HCEC 1CT (cell line): ENCODE measurements at places on chromosomes 3 and 15.

DNA sequence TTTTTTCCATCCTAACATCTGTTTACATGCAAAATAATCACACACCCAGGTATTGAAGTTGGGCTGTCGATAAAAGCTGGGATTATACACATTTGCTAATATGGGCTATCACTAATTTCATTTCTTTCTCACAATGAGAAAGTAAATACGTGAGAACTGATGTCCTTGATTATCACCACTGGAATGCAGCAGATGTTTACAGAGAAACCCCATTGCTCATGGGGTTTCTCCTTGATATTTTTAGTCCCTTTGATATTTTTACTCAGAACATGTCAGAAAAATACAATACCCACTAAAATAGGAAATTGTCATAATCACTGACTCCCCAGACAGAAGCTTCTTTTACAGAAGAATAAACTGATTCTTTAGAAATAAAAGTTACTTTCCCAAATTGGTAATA is 535.1 kb upstream of the CCDC54 start:
- no peak for DNase-seq

DNA sequence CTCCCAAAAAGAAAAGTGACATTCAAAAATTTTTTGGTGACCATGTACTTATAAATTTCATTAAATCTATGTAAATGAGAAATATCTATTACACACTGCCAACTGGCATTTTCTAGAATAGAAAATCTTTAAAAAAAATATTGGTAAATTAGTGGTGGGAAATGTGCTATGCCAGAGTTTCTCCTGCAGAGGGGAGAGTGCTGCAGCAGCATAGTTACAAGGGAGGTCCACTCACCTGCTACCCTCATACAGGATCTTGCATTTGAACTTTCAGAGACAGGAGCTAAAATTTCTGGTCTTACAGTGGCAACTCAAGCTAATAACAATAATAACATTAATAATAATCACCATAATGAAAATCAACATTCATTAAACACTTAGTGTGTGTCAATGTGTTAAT is 459.6 kb downstream of the NSUN3 start:
- no peak for DNase-seq

DNA sequence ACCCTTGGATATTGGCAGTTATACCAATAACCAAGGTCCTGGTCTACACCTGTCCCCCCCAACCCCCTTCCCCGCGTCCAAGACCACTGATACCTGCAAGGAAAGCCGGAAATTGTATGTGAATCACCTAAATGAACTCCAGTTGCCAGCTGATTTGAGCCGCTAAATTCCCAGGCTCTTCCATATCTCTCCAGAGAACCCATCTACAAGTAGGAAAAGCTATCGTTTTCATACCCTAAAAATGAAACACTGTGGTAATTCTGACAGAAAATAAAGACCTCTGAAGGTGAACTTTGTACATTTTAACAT is 114.2 kb upstream of the ICE2 start:
- no peak for DNase-seq

- DNase-seq: peak; percentile 30
Observed at GRCh38 chr15:78909791-78910228, 35.0 kb downstream of the CTSH start.

DNA sequence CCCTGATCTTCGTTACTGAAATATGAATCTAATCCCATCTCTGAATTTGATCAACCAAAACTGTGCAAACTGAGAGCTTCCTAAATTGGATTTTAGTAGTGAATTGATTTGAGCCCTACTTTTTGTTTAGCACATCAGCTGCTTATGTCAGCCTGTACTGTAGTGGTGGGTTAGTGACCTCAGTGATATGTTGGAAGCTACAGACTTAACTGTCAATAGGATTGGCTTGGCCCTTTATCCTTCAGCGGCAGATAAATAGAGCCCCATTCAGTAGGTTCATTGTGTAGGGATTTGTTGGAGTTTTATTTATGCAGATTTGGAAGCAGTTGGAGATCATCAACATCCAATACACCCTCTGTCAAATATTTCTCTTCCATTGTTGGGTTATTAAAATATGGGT is 409.7 kb downstream of the SOX2 start:
- no peak for DNase-seq

- no peak for DNase-seq
Observed at GRCh38 chr3:195365371-195365770, 77.4 kb downstream of the ACAP2 start.

- no peak for DNase-seq
Observed at GRCh38 chr3:195086885-195087284, 184.1 kb downstream of the XXYLT1 start.

- no peak for DNase-seq
Observed at GRCh38 chr3:119571688-119572087, 7.6 kb upstream of the ADPRH start.

GRCh38 chr3:133301194-133301593 is 98.7 kb upstream of the BFSP2 start:
- DNase-seq: peak; percentile 24

DNA sequence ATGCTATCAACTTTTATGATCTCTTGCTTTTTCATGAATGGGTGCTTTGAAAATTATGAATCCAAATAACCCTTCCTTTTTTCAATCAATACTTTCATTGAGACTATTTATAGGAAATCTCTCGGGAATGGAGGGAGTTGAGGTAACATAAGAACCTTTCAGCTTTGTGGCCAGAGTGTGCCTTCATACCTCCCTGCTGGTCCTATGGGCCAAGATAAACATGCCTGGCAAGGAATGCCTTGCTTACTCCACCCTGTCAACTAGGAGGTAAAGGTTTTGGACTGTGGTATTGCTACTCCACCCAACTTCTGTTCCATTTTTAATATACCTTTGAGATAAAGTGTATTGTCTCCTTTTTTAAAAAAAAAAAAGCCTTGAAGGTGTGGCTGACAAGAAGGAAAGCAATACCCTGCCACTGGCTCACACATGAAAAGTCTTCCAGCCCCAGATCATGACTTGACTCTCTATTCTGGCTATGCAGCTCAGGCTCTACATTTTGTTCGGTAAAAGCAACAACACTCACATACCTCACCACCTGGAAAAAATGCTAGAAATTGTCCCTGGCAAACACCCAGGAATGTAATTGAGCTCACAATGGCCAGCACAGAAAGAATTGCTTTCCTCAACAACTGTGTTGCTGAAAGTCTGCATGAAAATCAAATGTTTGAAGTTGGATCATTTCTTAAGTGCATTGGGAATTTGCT is 35.8 kb downstream of the COL8A1 start:
- DNase-seq: no peak

- no peak for DNase-seq
Observed at GRCh38 chr3:16545413-16546185, 32.1 kb upstream of the RFTN1 start.

GRCh38 chr15:69643476-69643875 is 190.9 kb downstream of the RPLP1 start:
- no peak for DNase-seq

DNA sequence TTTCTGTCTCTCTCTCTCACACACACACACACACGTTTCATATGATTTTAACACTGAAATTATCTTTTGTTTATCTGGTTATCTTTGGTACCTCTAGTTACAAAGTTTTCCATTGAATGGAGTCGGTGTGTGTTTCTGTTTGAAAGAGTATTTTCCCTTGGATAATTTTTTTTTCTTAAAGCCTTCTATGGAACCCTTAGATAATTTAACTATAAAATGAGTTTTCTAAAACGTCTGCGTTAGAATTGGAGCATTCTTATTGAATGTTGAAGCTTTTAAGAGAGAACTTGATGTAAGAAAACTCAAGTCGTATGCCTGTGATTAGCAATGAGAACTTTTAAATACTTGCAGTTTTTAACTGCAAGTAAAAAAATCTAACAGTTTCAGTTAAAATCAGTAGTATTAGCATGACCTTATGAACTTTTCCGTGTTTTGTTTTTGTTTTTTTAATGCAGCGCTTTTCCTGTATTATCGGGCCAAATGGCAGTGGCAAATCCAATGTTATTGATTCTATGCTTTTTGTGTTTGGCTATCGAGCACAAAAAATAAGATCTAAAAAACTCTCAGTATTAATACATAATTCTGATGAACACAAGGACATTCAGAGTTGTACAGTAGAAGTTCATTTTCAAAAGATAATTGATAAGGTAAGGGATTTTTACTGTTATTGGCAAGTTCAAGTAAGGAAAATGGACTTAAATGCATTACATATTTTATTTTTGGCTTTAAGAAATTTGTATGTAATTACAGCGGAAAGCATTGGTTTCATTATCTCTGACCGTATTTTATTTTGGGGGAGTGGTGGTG is 3.0 kb downstream of the SMC4 start:
- no peak for DNase-seq

DNA sequence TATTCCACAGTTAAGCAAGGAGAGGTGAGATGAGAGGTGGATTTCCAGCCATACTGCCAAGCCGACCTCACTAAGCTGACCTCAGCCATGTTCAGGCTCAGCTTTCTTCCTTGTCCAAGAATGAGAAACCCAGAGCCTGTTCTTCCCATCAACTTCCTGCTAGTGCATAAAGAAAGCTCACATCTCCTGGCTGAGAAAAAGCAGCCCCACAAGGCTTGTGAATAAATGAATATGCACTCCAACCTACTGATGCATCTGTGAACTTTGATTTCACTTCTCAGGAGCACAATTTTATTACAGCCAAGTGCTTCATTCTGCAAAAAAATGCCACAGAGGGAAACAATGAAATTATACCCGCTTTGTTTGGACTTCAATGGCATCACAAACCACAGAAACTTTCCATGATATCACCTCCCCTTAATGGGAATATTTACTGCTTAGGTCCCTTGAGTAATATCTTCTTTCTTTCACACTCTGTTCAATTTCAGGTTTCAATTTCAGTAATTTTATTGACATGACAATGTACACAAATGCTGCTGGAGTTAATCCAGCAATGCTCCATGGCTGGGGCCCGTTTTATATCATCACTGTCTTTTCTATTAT is 437.0 kb upstream of the PPP2R3A start:
- no peak for DNase-seq

GRCh38 chr15:61649046-61649445 is 411.2 kb downstream of the VPS13C start:
- no peak for DNase-seq

DNA sequence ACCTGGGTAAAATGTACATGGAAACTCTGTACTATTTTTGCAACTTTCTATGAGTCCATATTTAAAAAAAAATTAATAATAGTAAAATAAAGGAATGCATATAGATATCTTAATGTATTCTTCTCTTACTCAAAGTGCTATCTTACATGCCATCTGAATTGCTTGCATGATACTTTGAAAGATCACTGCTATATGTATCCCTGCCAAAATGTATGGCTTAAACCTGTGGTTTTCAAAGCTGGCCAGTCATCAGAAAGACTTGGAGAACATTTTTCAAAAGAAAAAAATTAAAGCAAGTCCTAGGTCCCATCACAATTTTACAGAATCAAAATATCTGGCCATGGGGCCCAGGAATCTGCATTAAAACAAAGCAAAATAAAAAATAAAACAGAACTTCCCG is 262.1 kb downstream of the LPP start:
- DNase-seq: no peak

- DNase-seq: no peak
Observed at GRCh38 chr15:26640601-26641000, 132.3 kb downstream of the GABRB3 start.

GRCh38 chr3:154969366-154969765 is 110.8 kb upstream of the MME start:
- no peak for DNase-seq

DNA sequence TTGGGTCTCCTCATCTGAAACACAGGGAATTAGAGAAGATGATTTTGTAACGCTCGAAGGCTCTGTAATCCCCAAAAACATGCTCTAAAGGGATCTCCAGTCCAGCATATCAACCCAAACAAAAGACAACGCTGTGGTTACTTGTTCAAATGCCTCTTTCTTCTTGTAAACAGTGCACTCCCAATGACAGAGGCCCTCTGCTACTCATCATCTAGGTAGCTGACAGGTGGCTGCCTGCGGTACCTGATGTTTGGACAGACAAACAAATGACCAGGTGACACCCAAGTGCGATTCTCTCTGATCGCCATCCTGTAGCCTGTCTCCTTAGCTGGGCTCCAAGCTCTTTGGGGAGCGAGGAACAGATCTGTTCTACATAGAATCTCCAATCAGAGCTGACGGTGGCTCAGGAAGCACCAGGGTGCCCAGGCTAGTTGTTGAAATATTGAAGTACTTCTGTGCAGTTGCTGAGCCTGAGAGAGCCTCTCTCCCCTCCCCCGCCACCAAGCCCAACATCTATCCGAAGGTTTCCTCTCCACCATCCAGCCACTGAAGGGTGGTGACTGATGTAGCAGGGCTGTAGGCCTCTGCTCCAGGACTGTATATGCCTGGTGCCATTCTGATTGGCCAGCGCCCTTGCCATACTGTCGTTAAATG is 238.7 kb downstream of the XXYLT1 start:
- DNase-seq: no peak

DNA sequence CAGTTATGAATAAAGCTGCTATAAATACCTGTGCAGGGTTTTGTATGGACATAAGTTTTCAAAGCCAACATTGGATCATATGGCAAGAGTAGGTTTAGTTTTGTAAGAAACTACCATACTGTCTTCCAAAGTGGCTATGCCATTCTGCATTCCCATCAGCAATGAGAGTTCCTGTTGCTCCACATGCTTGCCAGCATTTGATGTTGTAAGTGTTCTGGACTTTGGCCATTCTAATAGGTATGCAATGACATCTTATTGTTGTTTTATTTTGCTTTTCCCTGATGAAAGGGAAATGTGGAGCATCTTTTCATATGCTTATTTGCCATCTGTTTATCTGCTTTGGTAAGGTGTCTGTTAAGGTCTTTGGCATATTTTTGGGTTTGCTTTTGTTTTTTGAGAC is 22.2 kb upstream of the BLM start:
- DNase-seq: no peak

DNA sequence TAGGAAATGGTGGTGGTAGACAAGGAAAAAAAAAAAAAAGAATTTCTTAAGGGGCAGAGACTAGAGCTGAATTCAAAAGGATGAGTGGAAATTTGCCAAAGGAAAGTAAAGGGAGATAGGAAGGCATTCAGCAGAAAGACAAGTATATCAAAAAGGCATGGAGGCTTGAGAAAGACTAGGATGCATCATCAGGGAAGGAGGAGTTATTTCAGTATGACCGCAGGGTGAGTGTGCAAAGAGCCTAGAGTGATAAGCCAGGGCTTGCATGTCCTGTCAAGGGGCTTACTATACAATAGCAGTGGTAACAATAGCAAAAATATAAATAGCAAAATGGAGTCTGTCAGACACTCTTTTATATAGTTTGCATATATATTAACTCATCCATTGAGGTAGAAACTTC is 112.0 kb downstream of the FRMD4B start:
- no peak for DNase-seq
